ENCODE measurements at places on chromosomes 16 and 17. TPM values are rescaled to one million over a fixed set of nuclear protein-coding genes. Genes with fewer than 3 reads are reported as not detected.

The CCL17 gene
- total RNA-seq, result 1.3 TPM

The ANKRD40CL gene
- total RNA-seq, result not detected

The RUNDC3A gene
- total RNA-seq, result 0.13 TPM

The CACNG5 gene
- not detected for total RNA-seq

The CFAP119 gene
- total RNA-seq, result 4.4 TPM

The OR1F1 gene
- not detected for total RNA-seq

GRCh38 chr16:31435341-31436220 lies 7.0 kb downstream of the ZNF843 start:
- no peak for DNase-seq
- H3K27me3 ChIP-seq, result no peaks in the 10 kb centered on the region
- no peaks in the 10 kb centered on the region for H3K36me3 ChIP-seq
- H3K27ac ChIP-seq, result no peak overlapping the region

DNA sequence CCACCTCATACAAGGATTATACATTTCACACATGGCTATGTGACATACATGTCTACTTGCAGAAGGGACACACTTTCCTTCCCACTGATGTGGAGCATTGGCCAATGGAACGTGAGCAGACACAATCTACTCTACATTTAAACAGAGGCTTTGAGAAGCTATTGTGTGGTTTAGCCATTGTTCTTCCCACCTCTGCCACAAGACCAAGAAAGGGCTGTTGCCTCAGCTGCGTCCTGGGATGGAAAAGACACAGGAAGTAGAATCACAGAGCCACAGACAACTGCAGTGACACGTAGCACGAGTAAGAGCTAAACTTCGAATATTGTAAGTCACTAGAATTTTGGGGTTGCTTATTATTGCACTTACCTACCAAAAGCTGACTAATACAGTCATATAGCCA lies 33.3 kb downstream of the PRKCB start:
- peak overlapping the region; percentile 45 for H3K4me3 ChIP-seq
- peak; percentile 39 for DNase-seq
- H3K4me1 ChIP-seq, result peaks cover 67% of the 10 kb centered on the region
- H3K36me3 ChIP-seq, result peaks cover 19% of the 10 kb centered on the region
- H3K27me3 ChIP-seq, result no peaks in the 10 kb centered on the region

DNA sequence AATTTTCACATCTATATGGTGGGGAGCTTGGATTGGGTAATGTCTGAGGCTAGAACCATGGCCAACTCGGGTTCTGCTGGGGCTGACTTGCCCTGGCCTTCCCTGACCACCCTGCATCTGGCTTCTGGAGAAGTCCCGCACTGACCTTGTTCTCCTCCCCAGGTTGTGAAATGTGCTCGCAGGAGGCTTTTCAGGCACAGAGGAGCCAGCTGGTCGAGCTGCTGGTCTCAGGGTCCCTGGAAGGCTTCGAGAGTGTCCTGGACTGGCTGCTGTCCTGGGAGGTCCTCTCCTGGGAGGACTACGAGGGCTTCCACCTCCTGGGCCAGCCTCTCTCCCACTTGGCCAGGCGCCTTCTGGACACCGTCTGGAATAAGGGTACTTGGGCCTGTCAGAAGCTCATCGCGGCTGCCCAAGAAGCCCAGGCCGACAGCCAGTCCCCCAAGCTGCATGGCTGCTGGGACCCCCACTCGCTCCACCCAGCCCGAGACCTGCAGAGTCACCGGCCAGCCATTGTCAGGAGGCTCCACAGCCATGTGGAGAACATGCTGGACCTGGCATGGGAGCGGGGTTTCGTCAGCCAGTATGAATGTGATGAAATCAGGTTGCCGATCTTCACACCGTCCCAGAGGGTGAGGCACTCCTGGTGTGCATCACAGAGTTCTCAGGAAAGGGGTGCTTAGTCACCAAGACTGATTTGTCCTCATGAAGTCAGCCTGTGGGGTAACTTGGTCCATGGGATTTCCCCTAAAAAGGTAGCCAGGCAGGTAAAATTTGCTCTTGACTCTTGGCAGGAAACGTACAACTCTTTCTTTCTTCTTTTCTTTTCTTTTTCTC lies 6.1 kb downstream of the NOD2 start:
- no peak for DNase-seq
- peaks cover 3% of the 10 kb centered on the region for H3K27me3 ChIP-seq
- H3K4me1 ChIP-seq, result peaks cover 63% of the 10 kb centered on the region
- peak overlapping the region; percentile 13 for H3K4me3 ChIP-seq

DNA sequence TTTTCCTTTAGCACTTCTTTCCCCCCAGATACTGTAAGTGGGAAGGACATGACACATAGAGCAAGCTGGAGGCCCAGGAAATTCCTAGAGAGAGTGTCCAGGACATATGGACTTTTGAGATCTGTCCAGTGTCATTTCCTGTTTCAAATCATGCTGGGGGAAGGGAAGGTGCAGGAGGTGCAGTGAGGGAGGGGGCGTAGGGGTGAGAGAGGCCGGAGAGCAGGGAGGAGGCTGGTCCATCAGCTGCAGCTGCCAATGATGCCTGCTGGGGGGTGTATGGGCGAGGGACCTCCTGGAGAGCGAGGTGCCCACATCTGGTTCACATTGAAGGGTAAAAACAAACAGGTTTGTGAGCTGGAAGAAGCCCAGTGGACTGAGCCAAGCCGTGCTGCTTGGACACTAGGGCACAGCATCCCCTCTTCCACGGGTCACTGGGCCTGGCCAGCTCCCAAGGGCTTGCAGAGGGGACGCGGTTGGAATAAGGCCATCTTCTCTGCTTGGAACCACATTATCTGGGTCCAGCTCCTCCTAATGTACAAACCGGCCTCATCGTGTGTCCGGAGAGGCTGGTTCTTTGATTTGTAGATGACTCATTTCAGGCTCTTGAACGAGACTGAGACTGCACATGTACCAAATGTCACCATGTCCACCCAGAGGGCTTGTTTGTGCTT lies 70.4 kb upstream of the SMURF2 start:
- DNase-seq, result no peak
- no peak overlapping the region for H3K27ac ChIP-seq
- no peak overlapping the region for H3K4me3 ChIP-seq
- H3K27me3 ChIP-seq, result no peaks in the 10 kb centered on the region
- peaks cover 10% of the 10 kb centered on the region for H3K4me1 ChIP-seq

DNA sequence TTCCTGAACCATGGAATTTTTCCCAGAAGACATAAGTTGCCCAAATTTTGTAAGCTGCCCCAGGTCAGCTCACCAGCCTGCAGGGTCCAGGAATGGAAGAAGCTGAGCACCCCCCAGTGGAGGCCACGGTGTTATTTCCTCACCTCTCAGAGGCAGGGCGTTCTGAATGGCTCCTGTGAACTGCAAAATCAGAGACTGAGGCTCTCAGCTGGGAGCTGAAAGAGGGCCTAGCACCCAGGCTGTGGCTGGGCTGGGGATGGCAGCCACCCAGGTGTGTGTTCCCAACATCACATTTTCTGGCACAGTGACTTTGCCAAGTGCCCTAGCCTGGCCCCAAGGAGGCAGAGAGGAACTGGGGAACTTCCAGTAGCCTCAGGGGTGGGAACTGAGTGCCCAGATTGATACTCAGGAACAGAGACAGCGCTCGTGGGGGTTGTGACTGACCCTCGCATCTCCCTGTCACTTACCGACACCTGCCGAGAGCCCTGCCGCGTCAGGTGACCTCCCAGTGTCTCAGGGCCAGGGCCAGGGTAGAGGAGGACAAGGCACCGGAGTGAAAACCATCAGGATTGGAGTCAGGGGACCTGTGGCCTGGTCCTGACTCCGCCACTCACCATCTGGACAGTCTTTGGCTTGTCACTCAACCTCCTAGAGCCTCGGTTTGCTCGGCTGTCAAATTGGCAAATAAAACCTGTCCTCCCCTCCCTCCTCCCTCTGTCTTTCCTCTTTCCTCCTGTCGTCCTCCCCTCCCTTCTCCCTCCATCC lies 11.3 kb downstream of the CACNG4 start:
- peaks cover 16% of the 10 kb centered on the region for H3K27me3 ChIP-seq
- DNase-seq, result no peak
- H3K27ac ChIP-seq, result no peak overlapping the region
- H3K4me1 ChIP-seq, result no peaks in the 10 kb centered on the region
- H3K4me3 ChIP-seq, result no peak overlapping the region
- H3K36me3 ChIP-seq, result no peaks in the 10 kb centered on the region

DNA sequence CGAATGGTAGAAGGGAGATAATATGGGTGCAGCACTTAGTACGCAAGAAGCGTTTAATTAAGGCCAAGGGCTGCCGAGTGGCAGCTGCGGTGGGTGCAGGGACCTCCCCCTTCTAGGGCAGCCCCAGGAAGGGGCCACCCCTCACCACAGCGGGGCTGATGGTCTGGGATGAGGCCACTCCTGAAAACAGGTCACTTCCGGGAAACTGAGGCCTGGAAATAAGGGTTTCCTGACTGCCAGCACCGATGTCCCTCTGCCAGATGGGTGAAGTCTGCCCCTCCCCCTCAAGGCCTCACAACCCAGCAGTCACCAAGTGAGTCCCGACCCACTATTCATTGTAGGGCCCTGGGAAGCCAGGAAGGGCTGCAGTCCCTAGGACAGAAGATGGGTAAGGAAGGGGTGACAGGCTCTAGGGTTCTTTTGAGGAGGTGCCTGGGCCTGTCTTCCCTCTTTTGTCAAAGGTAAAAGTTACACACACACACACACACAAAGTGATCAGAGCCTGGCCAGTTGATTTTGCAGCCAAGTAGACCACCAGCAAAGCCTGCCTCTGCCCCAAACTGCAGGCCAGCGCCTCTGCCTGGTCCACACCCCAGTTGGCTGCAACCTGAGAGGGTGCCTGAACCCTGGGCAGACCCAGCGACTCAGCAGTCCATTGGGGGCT lies 12.5 kb downstream of the SREBF1 start:
- no peaks in the 10 kb centered on the region for H3K27me3 ChIP-seq
- peak overlapping the region; percentile 91 for H3K27ac ChIP-seq
- H3K4me1 ChIP-seq, result peaks cover 87% of the 10 kb centered on the region
- H3K36me3 ChIP-seq, result peaks cover 24% of the 10 kb centered on the region
- H3K4me3 ChIP-seq, result peak overlapping the region; percentile 80

DNA sequence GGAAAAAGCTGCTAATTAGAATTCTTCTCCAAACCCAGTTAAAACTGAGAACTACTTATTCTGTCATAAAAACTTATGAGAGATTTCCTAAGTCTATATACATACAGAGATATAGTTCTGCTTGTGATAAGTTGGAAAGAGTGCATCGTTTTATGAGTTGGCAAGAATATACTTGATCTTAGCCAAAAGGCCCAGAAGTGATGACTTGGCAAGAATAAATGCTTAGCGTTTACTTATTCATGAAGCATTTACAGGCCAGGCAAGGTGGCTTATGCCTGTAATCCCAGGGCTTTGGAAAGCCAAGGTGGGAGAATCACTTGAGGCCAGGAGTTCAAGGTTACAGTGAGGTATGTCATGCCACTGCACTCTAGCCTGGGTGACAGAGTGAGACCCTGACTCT lies 81.7 kb downstream of the CYB561 start:
- H3K27me3 ChIP-seq, result peaks cover 2% of the 10 kb centered on the region
- no peaks in the 10 kb centered on the region for H3K4me1 ChIP-seq
- DNase-seq, result no peak
- no peaks in the 10 kb centered on the region for H3K36me3 ChIP-seq
- H3K4me3 ChIP-seq, result no peak overlapping the region

GRCh38 chr17:81189670-81190530 lies 23.9 kb upstream of the AATK start:
- DNase-seq, result no peak
- H3K27me3 ChIP-seq, result no peaks in the 10 kb centered on the region
- no peaks in the 10 kb centered on the region for H3K36me3 ChIP-seq
- no peak overlapping the region for H3K4me3 ChIP-seq

DNA sequence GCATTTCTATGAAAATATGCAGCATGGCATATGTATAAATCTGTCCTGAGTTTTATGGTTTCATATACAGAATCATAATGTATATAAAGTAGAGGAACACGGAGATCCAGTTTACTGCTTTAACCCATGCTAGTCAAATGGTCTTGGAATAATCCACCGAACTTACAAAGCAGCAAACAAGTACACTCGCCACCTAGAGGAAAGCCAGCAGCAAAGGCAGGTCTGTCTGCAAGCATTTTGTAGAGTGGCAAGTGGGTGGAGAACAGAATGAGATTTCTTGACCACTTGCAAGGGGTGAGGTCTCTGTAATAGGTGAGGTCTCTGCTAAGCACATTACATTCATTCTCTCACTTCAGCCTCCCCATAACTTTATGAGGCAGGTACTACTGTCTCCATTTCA lies 308.3 kb downstream of the CA10 start:
- H3K36me3 ChIP-seq, result no peaks in the 10 kb centered on the region
- H3K4me1 ChIP-seq, result no peaks in the 10 kb centered on the region
- H3K27me3 ChIP-seq, result peaks cover 8% of the 10 kb centered on the region
- H3K4me3 ChIP-seq, result no peak overlapping the region
- DNase-seq, result no peak

DNA sequence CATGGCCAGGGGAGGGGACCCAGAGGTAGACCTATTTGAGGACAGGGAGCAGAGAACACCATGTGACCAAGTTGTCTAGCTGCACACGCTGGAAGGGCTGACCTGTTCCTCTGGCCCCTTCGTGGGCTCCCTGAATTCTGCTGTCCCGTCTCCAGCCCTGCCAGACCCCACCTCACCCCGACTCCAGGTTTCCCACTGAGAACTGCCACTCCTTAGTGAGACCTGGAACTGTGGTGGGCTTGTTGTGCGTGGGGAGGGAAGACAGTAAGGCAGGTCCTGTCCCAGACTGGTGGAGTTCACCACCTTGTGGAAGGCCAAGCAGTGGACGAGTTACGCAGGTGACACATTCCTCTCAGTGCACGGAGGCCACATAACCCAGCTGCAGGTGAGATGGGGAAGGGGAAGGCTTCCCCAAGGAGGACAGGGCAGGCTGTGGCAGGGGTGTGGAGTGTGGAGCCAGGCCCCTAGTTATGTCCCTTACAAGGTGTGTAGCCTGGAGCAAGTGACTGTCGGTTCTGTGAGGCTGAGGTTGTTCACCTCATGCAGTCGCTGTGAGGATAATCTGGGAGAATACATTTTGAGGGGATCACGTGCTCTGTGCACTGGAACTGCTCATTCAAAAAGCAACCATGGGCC lies 54.7 kb downstream of the USP22 start:
- no peak overlapping the region for H3K27ac ChIP-seq
- H3K27me3 ChIP-seq, result no peaks in the 10 kb centered on the region
- peaks cover 3% of the 10 kb centered on the region for H3K4me1 ChIP-seq
- no peak overlapping the region for H3K4me3 ChIP-seq
- H3K36me3 ChIP-seq, result no peaks in the 10 kb centered on the region
